Smooth muscle cell of the brain vasculature (primary cell): ENCODE measurements at places on chromosomes 11 and 22.
A peak's percentile ranks its signal among the peaks of the same experiment; 100 is the strongest.

DNA sequence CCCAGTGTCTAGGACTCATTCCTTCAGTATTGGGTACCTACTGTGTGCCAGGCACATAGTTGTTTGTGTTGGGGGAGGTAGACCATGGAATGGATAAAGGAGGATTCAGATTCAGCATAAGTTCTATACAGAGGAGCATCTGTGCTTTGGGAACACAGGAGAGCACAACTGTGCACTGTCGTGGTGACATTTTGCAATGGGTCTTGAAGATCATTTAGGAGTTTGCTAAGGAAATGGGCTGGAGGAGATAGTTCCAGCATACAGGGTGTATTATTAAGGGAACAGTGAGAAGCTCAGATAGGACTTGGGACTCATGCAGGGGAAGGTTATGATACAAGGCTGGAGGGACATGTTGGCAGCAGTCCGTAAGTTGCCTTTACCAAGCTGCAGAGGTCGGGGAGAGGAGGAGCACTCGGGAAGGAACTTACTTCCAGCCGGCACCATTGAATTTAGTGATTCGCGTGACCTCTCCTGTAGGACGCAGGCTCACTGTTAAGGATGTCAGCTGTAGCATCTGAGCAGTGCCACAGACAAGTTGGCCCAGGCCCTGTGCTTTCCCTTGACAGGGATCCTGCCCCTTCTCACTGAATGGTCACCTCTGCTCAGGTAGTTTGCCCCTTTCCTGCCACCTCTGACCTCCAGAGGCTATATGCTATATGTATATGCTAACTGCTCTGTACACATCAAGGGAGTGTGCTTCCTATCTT is 25.6 kb downstream of the TREH start:
- no peak for DNase-seq

GRCh38 chr11:69480547-69481392 is 693 bp upstream of the LINC01488 start:
- peak; percentile 21 for DNase-seq

GRCh38 chr11:69229511-69229910 is 64.4 kb upstream of the MYEOV start:
- no peak for DNase-seq

- no peak for DNase-seq
Observed at GRCh38 chr22:26547426-26547825, 35.2 kb upstream of the TFIP11 start.

- no peak for DNase-seq
Observed at GRCh38 chr11:120660024-120660565, 148.5 kb downstream of the GRIK4 start.

DNA sequence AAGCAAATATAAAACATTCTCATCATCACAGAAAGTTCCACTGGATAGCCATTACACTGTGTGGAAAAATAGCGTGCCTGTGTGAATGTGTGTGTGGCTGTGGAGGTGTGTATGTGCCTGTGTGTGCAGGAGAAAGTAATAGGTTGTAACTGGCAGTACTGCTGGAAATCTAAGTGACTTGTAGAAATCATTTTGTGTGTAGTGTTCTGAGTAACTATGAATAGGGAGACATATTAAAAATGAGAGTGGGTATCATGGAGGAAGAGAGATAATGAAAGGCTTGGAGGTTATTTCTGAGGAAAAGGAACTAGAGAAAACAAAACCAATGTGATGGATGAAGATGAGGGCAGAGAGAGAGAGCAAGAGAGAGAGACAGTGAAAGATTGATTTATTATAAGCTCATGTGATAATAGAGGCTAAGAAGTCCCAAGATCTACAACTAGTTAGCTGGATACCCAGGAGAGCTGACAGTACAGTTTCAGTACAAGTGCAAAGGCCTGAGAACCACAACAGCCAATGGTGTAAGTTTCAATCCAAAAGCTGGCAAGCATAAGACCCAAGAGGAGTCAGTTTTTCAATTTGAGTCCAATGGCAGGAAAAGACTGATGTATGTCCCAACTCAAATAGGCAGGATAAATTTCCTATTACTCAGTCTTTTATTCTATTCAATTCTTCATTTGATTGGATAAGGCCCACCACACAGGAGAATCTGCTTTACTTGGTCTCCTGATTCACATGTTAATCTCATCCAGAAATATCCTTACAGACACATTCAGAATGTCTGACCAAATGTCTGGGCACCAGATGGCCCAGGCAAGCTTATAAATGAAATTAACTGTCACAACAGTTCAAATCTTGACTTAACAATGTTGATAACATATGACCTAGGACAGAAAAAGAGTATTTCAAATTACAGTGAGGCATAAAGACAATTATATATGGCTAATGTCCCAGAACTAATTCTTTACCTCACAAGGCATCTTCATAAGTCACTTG is 14.9 kb downstream of the KBTBD3 start:
- no peak for DNase-seq

- no peak for DNase-seq
Observed at GRCh38 chr11:87330187-87330601, 292.5 kb downstream of the TMEM135 start.

DNA sequence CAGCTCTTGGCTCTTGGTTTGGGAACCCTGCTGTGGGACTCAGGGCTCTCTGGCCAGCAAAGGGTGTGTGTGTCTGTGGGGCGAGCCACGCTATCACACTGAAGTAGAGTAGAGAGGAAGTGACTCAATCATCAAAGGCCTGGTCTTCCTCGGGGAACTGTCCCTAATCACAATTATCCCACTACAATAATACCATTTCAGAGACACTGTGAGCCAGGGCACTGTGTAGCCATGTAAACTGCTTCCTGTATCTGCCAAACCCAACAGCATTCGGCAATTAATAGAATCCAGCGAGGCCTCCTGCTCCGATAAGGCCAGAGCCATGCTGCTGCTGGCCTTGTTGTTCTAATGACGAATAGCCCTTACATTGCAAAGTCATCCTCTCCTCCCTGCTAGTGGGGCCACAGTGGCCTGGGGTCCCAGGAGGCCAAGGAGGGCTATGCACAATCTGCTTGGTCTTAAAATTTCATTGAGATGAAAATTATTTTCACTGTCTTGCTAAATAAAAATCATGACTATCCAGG is 49.8 kb upstream of the LMO2 start:
- DNase-seq: no peak

- DNase-seq: no peak
Observed at GRCh38 chr11:15618583-15619032, 503.9 kb downstream of the INSC start.

- DNase-seq: no peak
Observed at GRCh38 chr22:17880020-17880419, 105.8 kb upstream of the BID start.

DNA sequence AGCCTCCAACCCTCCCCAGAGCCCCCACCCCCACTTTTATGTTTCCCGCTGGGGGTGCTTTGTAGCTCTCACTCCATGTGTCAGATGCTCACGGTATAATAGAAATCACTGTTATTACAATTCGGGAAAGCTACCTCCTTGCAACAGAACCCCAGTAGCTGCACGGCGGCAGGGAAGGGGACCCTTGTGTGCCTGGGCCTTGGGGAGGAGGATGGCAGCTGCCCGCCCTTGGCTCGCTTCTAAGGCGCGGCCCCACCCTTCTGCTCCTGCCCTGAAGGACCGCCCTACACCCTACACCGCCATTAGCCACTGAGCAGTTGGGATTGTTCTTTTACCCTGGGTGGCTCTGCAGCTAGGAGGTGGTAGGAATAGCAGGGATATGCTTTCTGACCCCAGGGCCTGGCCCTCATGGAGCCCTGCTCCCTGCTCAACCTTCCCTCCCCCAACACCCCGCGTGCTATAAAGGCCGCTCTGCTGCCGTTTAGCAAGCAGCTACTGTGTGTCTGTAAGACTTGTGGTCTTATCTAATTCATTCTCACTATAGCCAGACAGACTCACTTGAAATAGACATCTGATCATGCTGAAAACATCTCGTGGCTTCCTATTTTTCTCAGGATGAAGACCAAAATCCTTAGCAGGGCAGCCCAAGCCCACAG is 219.7 kb downstream of the CEP164 start:
- DNase-seq: no peak

GRCh38 chr22:41780746-41781505 is 19.6 kb upstream of the CCDC134 start:
- DNase-seq: no peak

DNA sequence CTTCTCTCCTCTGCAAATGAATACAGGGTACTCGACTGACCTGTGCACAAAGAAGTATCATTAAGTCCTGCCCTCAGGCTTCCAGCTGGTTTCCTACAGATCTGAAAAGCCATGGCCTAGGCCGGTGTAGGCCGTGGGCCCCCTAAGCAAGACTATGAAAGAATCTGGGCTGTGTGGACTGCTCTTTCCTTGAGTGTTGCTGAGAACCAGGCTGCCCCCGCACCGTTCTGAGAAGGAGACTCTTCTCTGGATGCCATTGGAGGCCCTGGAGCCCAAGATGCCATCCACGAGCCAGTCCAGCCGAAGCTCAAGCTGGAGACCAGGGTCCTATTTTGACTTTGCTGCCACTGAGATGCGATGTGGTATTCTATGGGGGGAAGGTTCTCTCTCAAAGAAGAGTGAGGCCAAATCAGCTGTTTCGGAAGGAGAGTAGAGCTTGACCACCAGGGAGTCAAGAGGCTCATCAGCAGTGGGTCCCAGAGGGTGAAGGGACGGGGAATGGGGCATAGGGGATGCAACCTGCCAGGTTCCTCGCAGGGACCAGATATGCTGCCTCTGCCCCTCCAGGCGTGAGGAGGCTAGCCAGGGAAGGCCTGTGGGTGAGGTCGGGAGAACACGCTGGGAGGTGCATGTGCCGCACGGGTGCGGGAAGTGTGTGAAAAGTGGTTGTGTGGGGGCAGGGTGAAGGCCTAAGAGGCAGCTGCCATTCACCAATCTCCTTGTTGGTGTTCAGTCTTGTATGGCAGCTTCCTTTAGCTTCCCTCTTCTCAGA is 96.4 kb upstream of the B3GAT1 start:
- DNase-seq: no peak
